Endothelial cell (in vitro differentiated cells): ENCODE measurements at places on chromosomes 5 and 9.

DNA sequence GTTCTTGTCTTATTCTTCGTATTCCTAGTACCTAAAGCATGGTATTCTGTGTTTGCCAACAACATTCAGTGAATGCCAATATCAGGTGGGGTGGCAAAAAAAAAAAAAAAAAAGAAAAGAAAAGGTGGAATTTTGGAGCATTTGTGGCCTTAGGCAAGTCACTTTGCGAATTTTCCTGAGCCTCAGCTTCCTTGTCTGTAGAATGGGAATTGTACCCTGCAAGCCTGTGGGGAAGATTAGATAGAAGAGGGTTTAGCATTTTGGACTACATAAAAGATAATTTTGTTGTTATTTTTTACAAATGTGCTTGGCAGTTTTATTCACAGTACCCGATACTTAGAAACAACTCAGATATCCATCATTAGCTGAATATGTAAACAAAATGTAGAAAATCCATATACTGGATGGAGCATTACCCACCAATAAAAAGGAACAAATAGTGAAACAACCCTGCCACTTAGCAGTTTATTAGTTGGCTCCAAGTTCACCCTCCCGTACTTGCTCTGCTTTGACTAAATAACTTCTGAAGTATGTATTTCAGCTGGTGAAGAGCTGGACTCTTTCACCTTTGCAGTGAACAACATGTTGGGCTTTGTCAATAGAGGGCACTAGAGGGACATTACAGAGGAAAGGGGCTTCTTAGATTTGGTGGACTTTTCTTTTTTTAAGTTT lies 13.6 kb downstream of the UBE2D2 start:
- DNase-seq: peak; percentile 18

- no peak for DNase-seq
Observed at GRCh38 chr9:71634752-71635151, 133.6 kb downstream of the CEMIP2 start.

GRCh38 chr5:41095324-41096101 lies 24.4 kb upstream of the MROH2B start:
- DNase-seq: no peak

DNA sequence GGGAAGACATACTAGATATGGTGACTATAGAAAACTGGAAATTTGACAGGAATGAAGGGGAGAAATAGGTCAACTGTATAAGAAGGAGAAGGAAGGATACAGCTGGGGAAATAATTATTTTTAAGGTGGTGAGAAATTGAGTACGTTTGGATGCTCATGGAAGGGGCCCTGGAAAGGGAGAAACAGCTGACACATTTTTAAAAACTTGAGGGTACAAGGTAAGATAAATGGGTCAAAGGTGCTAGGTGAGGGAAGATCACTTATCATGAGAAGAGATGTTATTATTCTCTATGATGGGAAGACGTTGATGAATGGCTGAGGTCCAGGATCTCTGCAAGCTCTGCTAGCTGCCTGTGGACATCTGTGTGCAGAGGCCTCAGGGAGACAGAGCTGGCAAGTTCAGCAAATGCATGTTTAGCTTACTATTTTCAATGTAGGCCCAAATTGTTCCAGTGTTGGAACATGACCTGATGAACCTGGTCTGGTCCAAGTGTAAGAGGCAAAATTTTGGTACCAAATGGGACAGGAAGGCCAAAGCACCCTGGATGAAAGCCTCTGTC lies 181.7 kb downstream of the MTRR start:
- no peak for DNase-seq

DNA sequence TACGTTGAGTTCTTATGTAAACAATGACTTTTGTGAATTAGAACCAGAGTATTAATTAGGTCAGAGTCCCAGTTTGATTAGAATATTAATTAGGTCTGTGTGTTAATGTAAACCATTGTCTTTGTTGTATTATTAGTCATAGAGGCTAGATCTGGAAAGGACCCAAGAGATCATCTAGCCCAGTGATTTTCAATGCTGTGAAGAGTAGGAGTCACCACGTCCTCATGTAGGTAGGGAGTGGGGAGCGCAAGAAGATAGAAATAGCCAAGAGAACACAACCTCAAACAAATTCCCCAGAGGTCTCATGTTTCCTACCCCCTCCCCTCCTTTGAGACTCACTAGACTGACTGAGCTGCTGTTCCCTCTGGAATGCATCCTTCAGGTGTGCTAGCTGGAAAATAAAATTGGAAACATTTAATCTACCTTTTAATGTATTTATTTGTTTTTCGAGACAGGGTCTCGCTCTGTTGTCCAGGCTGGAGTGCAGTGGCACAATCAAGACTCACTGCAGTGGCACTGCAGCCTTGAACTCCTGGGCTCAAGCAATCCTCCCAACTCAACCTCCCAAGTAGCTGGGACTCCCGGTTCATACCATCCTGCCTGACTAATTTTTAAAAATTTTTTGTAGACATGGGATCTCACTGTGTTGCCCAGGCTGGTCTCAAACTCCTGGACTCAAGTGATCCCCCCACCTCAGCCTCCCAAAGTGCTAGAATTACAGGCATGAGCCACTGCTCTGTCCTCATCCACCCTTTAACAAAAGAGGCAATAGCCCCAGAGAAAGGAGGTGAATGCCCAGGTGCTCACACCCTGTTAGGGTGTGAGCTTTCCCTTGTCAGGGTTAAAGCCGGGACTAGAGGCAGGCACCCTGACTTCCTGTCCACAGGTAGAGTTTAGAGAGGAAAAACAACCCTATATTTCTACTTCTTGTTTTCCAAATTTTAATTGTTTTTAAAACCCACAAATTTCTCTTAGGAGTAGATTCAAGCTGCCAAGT lies 92.9 kb downstream of the INIP start:
- DNase-seq: no peak

- DNase-seq: no peak
Observed at GRCh38 chr5:128199104-128199503, 115.5 kb downstream of the SLC12A2 start.

DNA sequence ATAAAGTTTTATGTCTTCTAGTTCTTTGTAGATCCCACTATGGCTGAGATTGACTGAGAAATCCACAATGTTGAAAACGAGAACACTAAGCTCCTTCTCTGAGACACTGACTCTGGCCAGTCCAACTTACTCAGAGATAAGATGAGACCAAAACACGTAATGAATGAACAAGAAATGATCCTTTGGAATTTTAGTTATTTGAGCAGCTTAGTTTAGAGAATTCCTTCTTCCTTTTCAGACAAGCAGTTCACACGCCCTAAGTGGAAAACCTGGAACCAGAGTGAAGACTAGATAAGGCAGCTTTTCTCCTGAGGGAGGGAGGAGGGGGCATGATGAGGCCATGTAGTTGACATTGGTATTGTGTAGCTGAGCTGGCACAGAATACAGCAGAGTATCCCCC lies 139.6 kb downstream of the GABRB2 start:
- DNase-seq: no peak

DNA sequence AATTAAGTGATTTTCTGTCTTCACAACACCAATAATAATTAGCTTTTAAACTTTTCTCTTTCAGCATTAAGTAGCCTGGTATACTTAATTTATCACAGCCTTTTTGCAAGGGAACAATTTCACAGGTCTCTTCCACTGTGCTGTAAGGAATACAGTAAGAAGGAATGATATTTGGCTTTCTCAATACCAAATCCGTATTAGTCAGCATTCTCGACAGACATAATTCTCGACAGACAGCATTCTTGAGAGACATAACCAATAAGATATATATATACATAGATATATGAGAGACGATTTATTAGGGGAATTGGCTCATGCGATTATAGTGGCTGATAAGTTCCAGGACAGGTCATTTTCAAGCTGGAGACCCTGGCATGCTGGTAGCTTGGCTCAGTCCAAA lies 18.0 kb downstream of the PRKAA1 start:
- DNase-seq: no peak

- DNase-seq: no peak
Observed at GRCh38 chr5:131393498-131393968, 129.7 kb downstream of the CDC42SE2 start.

DNA sequence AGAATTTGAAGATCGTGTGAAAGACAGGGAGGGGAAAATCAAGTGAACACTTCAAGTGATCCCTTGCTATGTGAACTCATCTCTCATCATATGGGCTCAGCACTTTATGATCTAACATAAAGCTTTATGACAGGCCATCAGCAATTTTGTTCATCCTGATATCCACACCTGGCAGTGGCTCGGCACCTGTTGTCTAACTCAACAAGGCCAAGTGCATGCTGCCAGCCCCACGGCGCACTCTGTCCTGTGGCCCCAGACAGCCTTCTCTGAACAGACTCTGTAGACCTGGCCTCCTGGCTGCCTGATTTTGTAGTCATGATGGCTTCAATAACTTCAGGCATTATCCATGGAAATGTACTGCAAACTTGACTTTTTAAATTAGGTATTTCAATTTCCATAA lies 106.3 kb downstream of the MEF2C start:
- DNase-seq: no peak
